SW480 (cell line): ENCODE measurements at places on chromosomes 1 and 21.

GRCh38 chr1:150164779-150165178, 15.1 kb downstream of the PLEKHO1 start:
- DNase-seq, result no peak

DNA sequence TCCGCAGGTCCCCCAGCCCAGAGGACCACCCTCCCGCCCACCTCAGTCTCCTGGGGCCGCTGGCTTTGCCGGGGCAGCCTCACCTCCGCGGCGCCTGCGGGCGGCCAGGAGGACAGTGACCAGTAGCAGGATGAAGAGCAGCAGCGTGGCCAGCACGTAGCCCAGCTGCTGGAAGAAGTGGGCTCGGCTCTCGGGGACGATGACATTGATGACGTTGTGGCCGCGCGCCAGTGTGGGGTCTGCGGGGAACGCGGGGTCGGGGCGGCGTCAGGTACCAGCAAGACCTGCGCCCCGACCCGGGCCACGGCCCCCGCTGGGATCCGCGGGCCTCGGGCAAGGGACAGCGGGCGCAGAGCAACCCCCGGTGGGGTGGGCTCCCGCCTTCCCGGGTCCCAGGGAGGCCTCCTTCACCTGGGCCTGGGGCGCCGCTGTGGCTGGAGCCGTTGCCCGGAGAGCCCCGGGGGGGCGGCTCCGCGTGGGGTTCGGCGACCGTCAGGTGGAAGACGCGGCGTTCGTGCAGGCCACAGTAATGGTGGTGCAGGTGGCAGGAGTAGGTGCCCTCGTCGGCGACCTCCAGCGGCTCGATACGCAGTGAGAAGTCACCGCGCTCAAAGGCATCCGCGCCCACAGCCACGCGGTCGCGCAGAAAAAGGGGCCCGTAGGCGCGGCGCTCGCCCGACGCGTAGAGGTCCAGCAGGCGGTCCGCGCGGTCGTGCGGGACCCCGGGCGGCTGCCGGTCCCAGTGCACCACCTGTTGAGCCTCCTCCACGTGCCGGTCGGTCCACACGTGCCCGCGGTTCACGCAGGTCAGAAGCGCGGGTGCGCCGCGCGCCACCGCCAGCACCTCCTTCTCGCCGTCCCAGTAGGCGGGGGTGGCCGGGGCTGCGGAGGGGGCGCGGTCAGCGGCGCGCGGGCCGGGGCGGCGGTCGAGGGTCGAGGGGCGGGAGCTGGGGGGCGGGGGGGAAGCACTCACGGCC, 3.8 kb downstream of the MXRA8 start:
- DNase-seq, result no peak

- no peak for DNase-seq
Observed at GRCh38 chr1:102498929-102499328, 502.2 kb upstream of the OLFM3 start.

DNA sequence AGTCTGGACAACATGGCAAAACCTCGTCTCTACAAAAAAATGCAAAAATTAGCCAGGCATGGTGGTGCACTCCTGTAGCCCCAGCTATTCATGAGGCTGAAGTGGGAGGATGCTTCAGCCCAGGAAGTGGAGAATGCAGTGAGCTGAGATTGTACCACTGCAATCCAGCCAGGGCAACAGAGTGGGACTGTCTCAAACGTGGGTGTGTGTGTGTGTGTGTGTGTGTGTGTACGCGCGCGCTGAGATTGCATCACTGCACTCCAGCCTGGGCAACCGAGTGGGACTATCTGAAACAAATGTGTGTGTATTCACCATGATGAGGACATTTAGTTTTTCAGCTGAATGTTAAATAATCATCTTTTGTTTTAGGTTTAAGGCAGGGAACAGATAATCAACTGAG, 21.1 kb downstream of the USP1 start:
- no peak for DNase-seq

- peak; percentile 9 for DNase-seq
Observed at GRCh38 chr1:101388904-101389546, 152.2 kb downstream of the S1PR1 start.

DNA sequence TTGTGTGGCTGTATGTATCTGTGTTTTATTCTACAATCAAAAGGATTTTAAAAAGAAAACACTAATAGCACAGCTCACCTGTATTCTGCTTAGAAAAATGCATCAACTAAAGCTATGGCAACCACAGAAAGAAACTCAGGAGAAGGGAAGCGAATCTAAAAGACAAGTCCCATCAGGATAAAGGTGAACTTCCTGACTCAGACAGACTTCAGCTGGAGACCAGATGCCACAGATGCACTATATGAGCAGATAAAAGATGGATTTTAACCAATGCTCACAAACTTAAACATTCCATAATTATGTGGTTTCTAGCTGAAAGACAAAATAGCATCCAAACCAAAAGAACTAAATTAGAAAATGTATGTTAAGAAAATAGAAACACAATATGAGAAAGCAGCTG, 231.0 kb downstream of the RERE start:
- DNase-seq, result no peak

DNA sequence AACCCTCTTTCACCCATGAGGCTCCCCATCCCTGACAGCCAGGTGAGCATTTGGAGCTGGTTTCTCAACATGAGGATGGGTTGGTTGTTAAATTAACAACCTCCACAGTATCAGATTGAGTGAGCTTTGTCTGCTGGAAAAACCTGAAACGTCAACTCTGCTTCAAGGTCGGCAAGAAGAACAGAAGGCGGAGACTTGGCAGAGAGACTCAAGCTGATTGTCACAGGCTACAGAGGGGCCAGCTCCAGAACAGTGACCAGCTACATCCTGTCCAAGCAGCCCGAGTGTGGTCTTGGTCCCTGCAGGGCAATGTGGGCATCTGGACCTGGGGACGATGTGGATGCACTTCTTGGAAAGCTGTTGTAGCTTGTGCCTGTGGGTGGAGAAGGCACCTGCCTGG, 36.6 kb upstream of the TMEM51 start:
- DNase-seq, result no peak

DNA sequence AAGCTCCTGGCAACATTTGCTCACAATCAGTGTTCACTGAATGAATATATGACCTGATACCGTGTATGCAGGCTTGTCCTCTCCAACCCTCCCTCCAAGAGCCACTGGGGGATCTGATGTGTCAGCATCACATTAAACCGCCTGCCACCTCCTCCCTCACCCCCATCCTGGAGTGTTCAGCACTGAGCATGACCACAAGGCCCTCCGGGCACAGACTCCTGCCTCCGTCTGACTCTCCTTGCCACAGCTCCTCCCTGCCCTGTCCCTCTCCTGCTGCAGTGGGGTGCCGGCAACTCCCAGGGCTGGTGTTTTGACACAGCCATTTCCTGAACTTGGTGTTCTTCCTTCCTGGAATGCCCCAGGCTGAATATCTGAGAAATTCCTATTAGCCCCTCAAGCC, 136.7 kb downstream of the FCRL5 start:
- no peak for DNase-seq

DNA sequence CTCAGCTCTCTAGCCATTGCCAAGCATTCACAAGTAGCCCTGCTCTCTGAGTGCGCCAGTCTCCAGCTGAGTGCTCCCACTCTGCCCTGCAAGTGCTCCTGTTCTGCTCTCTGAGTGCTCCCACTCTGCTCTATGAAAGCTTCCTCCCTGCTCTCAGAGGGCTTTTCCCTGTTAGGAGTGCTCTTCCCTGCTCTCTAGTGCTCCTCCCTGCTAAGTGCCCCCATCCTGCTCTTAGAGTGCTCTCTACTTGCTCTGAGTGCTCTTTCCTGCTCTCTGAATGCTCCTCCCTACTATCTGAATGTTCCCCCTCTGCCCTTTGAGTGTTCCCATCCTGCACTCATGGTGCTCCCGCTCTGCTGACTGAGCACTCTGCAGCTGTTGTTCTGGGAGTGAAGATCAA, 555.4 kb downstream of the NPHP4 start:
- no peak for DNase-seq

GRCh38 chr1:232421143-232421796, 208.7 kb downstream of the SIPA1L2 start:
- DNase-seq, result no peak

GRCh38 chr1:67918067-67918466, 84.8 kb upstream of the GNG12 start:
- DNase-seq, result no peak

DNA sequence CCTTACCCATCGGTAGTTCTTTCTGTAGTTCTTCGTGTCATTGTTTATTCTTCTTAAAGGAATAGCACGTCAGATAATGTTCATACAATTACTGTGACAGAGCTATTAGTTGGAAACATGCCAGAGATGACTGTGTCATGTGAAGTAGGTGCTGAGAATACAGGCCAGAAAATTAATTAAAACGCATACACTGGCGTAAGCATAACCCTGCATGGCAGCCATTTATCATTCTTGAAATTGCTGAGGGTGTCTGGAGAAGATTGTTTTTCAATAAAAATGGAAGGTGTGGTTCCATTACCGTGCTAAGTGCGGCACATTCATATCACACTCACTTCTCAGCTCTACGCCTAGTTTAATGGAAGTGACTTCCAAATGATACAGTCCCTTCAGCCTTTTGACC, 7.8 kb downstream of the ETS2 start:
- DNase-seq, result no peak

DNA sequence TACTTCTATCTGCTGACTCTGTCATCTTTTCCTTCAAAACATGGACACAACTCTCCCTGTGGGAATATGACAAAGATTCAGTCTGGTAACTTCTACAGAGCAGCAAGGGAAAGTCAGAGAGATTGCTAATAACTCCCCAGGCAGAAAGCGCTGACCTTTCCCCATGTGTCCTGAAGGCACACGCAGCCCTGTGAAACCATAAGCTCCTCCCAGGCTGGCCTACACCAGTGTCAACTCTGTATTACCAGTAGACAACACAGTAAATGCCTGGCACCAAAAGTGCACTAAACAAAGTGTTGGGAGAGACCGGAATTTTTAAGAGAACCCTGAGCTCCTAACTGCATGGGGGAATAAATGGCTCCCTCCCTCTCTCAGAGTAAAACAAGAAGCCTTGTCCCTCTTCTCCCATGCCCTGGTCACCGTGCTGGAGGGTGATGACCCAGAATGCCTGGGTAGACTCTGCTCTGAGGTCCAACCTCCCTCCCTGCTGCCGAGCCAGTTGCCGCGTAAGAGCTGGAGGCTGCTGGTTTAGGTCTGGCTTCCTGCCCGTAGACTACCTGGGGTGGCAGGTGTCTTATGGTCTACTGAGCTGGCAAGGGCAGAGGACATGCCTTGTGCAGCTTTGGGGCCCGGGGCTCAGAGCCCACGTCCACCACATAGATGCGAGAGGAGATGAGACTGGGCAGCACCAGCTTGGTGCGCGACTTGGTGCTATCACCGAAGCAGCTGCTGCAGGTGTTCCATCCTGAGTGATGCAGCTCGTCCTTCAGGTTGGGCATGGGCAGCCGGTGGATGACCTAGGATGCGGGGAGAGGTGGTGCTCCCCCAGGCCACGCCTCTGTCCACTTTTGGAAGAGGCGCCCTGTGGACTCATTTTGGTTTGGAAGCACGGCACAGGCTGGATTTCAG, 3.9 kb downstream of the SELENBP1 start:
- DNase-seq, result no peak

DNA sequence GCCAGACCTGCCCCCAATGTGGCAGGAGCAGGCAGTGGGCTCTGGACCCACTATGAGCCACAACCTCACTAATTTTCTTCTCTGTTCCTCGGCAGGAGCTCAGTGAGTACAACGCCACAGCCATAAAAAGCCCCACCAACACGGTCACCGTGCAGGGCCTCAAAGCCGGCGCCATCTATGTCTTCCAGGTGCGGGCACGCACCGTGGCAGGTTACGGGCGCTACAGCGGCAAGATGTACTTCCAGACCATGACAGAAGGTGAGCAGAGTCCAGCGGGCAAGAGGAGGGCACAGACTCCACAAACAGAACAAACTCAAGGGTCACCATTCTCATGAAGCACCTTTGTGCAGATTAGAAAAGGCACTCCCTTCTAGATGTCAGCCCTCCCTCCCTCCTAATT, 79.9 kb downstream of the LACTBL1 start:
- DNase-seq, result no peak

- DNase-seq, result no peak
Observed at GRCh38 chr1:202551683-202552082, 158.6 kb downstream of the SYT2 start.

DNA sequence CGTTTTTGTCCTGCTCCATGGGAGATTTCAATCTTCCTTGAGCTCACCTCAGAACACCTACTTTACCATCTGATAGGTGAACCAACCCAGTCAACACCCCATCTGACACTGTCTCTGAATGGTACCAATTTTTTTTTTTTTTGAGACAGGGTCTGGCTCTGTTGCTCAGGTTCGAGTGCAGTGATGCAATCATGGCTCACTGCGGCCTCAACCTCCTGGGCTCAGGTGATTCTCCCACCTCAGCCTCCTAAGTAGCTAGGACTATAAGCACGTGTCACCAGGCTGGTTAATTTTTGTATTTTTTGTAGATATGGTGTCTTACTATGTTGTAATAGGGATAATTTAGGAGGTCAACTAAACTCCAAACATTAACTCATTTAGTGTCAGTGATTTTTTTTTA, 36.3 kb downstream of the SPRTN start:
- no peak for DNase-seq

DNA sequence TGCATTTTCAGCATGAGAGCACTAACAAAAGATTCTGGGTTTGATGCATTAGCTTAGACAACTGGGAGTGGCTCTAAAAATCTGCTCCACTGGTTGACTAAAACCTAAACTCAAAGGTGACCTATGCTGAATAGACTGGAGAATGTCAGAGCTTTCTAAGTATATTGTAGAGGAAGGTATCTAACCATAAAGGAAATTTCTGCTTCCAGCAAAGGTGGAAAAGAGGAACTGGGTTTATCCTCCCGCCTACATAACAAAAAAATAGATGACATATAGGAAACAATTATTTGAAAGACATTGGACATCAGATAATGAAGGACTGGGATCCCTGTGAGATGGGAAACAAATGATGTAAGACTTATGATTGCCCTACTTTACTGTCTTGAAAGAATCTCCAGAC, 35.8 kb upstream of the CR2 start:
- DNase-seq, result no peak

GRCh38 chr1:163300568-163300967, 21.2 kb upstream of the NUF2 start:
- DNase-seq, result no peak

GRCh38 chr1:223136086-223136485, 7.0 kb downstream of the TLR5 start:
- no peak for DNase-seq

- DNase-seq, result no peak
Observed at GRCh38 chr1:245378311-245378722, 223.5 kb downstream of the KIF26B start.

- no peak for DNase-seq
Observed at GRCh38 chr1:66779475-66780078, 21.5 kb downstream of the INSL5 start.

DNA sequence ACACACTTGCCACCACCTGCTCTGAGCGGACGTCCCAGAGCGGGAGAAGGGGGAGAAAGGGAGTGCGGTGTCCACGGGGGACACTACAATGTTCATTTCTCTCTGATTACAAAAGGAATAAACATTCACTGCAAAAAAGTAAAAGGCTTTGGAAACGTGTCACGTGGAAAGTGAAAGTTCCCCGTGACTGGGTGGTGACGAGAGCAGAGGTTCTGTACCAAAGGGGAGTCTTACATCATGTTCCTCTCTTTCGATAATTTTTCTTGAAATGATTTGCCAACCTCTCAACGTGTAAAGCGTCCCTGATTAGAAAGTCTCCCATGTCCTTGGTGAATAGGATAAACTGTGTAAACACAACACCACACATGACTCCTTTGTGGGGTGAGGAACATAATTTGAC, 22.0 kb upstream of the PRDM15 start:
- no peak for DNase-seq

- DNase-seq, result no peak
Observed at GRCh38 chr1:82978461-82979324, 1020.2 kb downstream of the TTLL7 start.
